Esophagus mucosa (tissue), 1 donor: ENCODE measurements at places on chromosomes 3 and 15.

DNA sequence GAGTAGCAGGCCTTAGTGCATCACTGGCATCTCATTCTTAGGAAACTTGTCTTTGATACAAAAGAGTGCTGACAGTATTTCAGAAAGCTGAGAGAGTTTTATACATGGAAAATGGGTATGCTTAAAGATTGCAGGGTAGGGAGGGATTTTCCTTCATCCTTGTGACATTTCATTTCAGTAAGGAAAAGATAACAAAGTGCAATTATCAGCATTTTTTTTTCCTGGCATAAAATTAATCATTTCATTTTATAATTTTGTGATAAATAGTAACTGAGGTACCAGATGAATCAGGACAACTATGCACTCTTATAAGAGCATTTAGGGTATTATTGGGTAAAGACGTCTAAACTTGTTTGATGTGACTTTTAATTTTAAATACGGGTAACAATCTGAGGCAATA, 10.3 kb downstream of the KBTBD8 start:
- ATAC-seq, result no peak

DNA sequence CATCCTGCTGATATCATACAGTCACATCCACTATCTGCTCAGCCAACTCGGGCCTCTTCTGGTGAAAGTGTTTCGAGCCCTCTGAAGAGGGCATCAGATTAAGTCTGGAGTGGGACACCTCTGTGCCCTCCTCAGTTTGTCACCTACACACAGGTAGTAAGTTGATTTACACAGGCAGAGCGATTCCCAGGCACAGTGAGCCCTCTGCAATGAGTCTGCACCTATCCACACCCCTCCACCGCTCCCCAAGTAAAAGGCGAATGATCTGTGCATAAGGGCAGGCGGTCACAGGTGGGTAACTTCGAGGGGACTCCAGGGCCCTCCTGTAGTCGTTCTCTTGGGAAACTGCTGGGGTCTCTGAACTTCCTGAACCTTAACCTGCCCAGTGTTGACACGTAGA, 152.0 kb downstream of the ATP10A start:
- ATAC-seq, result no peak

DNA sequence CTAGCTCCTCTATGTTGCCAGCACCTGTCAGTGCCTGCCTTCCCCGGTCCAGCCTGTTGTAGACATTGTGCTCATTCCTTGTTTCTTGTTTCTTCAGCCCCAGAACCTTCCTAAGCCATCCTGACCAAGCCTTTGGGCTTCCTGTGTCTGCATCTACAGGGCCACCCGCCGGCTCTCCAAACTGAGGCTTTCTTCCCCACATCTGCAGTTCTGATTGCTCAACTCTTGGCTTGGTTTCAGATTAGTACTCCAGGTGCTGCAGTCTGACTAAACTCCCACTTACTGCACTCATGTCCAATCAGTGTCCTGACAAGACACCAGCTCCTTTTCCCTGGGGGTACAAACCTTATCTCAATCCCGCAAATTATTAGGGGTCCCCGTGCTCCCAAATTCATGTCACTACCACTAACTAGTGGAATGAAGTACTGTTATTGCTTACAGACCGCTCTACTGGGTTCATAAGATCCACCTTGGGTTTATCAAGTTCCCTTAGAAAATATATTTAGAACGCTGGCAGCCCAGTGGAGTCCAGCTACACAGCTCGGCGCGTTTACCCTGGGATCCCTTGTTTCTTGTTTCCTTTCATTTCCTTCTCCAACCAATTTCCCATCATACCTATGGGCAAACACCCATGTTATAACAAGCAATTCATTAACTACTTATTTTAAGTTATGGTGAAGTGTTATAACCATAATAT, 114.2 kb upstream of the TJP1 start:
- ATAC-seq, result peak; percentile 27

GRCh38 chr3:49926117-49926728, 3.4 kb downstream of the MON1A start:
- ATAC-seq, result no peak

- no peak for ATAC-seq
These were observed 102.2 kb upstream of the LPP start for GRCh38 chr3:188051801-188052168.

GRCh38 chr3:50830451-50830850, 155.7 kb downstream of the DOCK3 start:
- ATAC-seq, result no peak

DNA sequence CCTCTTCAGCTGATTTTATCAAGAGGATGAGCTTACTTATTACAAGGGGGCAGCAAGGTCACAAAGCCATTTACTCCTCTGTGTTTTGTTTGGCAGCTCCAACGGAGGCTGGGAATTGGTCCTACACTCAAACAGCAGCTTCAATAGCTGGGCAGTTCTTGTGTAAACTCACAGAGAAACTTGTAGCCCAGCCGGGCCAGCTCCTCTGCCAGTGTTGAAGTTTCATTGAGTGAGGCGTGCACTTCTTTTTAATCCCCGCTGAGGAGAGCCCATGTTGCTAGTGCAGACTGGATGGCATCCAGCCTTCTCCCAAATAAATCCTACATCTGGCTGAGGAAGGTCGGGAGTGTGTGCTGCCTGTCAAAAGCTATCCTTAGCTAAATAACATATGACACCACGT, 59.5 kb downstream of the BFSP2 start:
- peak; percentile 24 for ATAC-seq

DNA sequence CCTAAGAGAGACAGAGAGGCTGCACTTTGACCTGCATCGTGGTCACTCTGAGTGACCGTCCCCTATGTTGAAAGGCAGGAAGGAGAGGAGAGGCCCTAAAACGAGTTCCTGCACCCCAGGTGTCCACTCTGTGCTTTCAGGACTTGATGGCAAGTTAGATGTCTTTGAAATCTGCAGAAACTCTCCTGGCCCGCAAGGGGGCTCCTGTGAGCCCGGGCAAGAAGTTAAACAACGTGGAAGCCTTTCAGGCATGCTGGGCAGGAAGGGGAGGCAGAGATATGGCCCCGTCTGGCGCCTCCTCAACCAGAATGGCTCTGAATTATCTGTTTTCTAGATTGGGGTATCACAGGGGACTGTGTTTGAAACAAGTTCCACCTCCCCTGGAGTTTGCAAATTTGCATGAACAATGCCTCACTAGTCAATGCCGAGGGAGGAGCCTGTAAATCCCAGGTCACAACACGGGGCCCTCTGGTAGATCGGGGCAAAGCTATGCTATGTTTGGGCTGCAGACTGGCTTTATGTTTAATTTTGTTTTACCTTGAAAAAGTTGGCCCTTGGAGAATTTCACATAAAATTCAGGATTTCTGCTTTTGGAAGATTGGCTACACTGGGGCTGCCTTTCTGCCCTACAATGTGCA, 9.8 kb downstream of the CTXND1 start:
- peak; percentile 37 for ATAC-seq

GRCh38 chr15:42503825-42504224, 8.4 kb downstream of the SNAP23 start:
- no peak for ATAC-seq

GRCh38 chr15:100115066-100115710, 226.6 kb downstream of the ADAMTS17 start:
- ATAC-seq, result no peak

DNA sequence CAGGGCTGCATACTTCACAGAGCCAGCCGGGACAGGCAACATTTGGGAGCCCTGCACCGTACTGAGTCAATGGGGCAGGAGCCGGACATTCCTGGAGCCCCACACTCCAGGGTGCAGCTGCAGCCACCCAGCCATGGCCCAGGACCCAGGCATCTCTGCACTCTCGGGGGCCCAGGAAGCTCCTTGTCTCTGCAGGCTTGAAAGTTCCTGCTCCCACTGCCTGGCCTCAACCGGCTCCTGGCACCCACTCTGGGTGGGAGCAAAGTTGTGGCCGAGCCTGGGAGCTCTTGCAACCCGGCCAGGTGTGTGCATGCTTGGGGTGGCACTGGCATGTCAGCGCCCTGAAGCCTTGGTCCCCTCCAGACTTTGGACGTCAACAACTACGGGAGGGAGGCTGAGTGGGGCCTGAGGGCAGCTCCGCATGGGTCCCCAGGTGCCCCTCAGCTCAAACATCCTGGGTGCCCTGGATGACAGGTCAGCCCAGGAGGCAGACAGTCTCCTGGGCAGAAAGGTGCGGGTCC, 833.5 kb upstream of the CADM2 start:
- peak; percentile 11 for ATAC-seq

- no peak for ATAC-seq
These were observed 138.3 kb downstream of the ALDH1A2 start for GRCh38 chr15:57927091-57927631.

DNA sequence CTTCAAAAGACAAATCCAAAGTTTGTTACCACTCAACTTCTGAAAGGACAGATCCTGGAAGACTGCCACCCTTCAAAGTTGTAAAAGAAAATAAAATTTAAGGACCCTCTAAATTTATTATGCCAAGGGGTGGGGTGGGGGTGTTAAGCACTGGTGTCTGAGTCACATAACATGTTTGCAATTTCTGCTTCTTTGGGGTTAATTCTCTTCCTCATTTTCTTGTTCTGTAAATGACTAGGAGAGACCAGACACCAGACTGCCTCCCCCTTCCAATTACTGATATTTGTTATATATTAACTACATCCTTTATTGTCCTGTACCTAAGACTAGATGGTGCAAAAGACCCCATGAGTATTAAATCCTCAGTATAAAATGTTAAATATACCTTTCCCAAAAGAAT, 242.8 kb downstream of the ZNF385D start:
- ATAC-seq, result no peak

DNA sequence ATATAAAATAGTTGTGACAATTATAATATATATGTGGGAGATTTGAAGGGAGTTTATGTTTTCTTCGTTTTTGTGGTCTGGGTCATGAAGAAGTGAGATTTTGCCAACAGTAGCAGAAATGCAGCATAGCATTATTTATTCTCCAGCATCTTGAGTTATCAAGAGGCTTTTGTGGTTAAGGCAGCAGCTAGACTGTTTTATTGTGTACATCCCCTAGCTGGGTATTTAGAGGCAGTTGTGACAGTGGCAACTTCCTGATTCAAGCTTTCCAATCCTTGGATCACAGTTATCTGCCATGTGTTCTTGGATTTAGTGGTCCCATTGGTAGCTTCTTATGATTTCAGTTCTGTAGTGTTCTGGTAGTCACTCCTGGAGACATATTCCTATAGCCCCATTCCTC, 29.0 kb downstream of the ARIH1 start:
- no peak for ATAC-seq

DNA sequence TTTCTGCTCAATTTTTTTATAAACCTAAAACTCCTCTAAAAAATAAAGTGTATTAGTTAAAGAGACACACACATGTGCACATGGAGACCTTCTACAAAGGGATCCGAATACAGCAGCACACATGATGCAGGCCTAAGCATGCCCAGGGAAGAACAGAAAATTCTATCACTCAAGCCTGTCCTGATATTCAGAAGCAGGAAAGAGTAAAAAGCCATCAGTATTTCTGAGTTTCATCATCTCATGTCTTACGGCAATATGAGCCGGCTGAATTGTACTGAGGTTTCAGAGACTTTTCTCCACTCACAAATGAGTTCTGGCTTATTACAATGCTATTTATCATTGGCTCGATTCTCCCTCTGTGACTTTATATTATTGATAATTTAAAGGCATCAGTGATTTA, 97.5 kb downstream of the CADPS start:
- ATAC-seq, result no peak

- ATAC-seq, result no peak
These were observed 566.7 kb upstream of the ZNF717 start for GRCh38 chr3:76352051-76352450.

- no peak for ATAC-seq
These were observed 34.7 kb downstream of the SHC4 start for GRCh38 chr15:48928877-48929538.

GRCh38 chr3:97736928-97737327, 27.6 kb upstream of the ARL6 start:
- ATAC-seq, result no peak

GRCh38 chr3:41204369-41204768, 5.1 kb downstream of the CTNNB1 start:
- no peak for ATAC-seq

GRCh38 chr3:72899349-72899765, 11.5 kb downstream of the GXYLT2 start:
- ATAC-seq, result no peak
